K562 (cell line): ENCODE measurements at places on chromosomes 5 and 9. TPM values are rescaled to one million over a fixed set of nuclear protein-coding genes. Genes with fewer than 3 reads are reported as not detected.

DNA sequence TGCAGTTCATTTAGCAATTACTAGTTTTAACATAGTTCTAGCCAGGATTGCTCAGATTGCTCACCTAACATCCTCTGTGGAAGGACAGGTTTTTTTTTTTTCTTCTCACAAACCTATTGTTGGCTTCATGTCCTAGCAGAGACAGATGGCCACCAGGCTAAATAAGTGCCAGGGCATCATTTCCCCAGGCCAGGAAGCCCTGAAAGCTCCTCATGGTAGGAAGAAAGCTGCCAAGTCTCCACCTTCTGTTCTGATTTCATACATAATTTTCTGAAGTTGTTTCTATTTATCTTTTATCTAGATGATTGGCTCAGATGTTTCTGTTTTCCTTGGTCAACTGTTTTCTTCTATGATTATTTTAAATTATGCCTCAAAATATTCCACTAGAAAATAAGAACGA lies 31.0 kb downstream of the EFCAB9 start:
- no peaks in the 10 kb centered on the region for H3K36me3 ChIP-seq
- no peak overlapping the region for H3K4me3 ChIP-seq
- no peak overlapping the region for H3K27ac ChIP-seq
- no peaks in the 10 kb centered on the region for H3K27me3 ChIP-seq
- H3K4me1 ChIP-seq: no peaks in the 10 kb centered on the region

DNA sequence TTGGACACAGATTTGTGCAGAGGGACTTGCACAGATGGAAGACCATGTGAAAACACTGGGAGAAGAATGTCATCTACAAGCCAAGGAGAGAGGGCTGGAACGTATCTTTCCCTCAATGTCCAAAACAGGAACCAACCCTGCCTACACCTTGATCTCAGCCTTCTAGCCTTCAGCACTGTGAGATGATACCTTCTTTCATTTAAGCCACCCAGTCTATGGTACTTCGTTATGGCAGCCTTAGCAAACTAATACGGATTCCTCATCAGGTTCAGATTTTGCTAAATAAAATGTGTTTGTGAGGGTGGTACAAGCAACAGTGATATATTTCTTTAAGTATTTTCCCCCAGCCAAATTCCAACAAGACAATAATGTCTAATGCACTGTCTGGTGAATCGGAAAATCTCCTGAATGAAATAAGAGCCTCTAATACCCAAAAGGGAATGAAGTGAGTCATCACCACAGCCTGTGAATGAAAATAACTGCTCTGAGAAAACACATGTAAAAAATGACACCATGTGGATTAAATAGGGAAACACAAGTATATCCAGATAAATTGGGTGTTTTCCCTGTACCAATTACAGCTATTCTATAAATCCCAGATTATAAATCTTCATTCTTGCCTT lies 182.8 kb upstream of the TARS1 start:
- no peak overlapping the region for H3K4me3 ChIP-seq
- H3K27ac ChIP-seq: no peak overlapping the region
- no peak for DNase-seq
- no peaks in the 10 kb centered on the region for H3K36me3 ChIP-seq
- no peaks in the 10 kb centered on the region for H3K27me3 ChIP-seq

DNA sequence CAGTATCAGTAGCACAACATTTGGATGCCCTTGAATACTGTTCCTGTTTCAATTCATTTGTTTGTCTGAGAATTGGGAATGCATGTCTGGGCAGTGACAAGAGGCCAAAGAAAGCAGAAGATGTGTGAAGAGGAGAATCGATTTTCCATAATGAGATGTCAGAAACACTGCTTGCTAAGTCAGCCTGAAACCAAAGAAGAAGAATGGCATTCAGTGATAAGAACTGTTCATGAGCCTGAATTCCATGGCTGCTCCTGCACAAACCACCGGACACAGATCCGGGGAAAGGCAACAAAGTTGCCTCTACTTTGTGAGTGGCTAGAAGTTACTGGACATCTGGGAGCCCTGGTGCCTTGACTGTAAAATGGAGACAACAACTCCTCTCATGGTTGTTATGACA lies 207.2 kb upstream of the RASEF start:
- no peaks in the 10 kb centered on the region for H3K27me3 ChIP-seq
- no peak for DNase-seq
- H3K27ac ChIP-seq: no peak overlapping the region
- H3K36me3 ChIP-seq: no peaks in the 10 kb centered on the region
- no peak overlapping the region for H3K4me3 ChIP-seq
- no peaks in the 10 kb centered on the region; the same call in 1 of the 2 replicates for H3K4me1 ChIP-seq

GRCh38 chr9:19924080-19924479 lies 135.2 kb upstream of the SLC24A2 start:
- H3K4me1 ChIP-seq: no peaks in the 10 kb centered on the region
- H3K36me3 ChIP-seq: no peaks in the 10 kb centered on the region
- no peak overlapping the region for H3K27ac ChIP-seq
- no peak overlapping the region for H3K4me3 ChIP-seq

Gene SOHLH1
- 0.29 TPM in 1 of 2 replicates, not detected in the other for total RNA-seq
